ENCODE measurements at places on chromosomes 7 and 10.

DNA sequence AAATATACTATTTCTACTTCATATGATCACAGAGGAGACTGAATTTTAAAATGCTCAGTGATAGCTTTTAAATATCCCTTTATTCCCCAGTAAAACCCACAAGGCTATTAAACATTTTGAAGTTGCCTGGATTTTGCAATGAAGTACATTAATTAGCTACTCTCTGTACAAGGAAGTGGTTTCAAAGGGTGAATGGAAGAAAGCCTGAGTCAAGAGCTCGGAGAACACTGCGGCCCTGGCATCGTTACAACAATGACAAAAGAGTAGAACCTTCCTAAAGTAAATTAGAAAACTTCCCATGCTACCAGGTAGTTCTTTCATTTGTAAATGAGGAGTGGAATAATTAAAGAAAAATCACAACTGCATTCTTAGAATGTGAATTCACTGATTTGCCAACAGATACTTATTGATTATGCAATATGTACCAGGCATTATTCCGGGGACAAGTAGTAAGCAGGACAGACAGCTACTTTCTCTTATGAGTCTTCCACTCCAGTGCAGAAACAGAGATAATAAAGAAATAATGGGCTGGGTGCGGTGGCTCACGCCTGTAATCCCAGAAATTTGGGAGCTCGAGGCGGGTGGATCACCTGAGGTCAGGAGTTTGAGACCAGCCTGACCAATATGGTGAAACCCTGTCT is 63.0 kb downstream of the ZNF22 start:
- no peak for DNase-seq

- no peak for DNase-seq
Observed at GRCh38 chr7:105352018-105352612, 36.6 kb downstream of the SRPK2 start.

DNA sequence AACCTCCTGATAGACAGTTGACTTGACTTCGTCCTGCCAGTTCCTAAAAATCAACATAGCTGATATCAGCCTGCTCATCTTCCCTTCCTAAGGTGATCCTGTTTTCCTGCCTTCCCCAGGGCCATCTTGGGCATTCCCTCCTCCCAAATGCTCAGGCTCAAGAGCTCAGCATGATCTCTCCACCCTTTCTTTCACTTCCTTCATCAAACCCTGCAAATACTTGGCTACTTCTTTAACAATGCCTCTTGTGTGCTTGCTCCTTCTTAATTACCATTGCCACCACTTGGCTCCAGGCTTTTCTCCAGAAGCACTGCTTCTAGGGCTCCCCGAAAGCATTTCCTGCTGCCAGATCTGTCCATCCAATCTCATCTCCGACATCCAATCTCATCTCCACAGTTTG is 7.3 kb downstream of the FSCN3 start:
- no peak for DNase-seq

GRCh38 chr10:102106998-102107397 is 13.2 kb downstream of the LDB1 start:
- no peak for DNase-seq

- DNase-seq = no peak
Observed at GRCh38 chr10:11266426-11266825, 248.8 kb downstream of the CELF2 start.

Measured in cortex of kidney (tissue), 1 donor.